Stimulated activated CD4-positive, alpha-beta T cell treated with anti-CD3 and anti-CD28 coated beads, Interleukin-4, amount 100 ng/mL, for 24 hours (primary cell): ENCODE measurements at places on chromosomes 2 and 18.

- peak; percentile 50 for DNase-seq
These were observed 10.7 kb downstream of the RPL31 start for GRCh38 chr2:101012706-101013181.

- no peak for DNase-seq
These were observed 260.6 kb downstream of the TWIST2 start for GRCh38 chr2:239108459-239108858.

GRCh38 chr2:68282811-68283418 lies 30.6 kb upstream of the PPP3R1 start:
- peak; percentile 15 for DNase-seq

DNA sequence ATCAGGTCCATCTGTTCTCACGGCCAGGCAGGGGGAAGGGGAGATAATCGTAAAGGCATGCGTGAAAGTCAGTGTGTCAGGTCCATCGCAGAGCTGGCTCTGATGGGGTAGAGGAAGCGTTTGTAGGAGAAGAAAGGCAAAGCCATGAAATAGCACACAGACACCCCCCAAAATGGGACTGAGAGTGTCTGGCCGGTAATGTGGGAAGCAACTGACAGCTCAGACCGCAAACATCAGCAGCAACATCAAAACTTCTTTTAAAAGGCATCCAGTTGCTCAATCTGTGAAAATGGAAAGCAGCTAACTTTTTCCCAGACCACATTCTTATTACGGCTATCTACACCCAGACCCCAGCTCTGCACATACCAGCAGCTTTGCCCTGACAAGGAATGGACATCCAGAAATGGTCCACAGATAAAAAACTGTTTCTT lies 232.6 kb downstream of the EN1 start:
- DNase-seq = no peak

GRCh38 chr2:3110994-3111666 lies 266.5 kb downstream of the EIPR1 start:
- DNase-seq = no peak

DNA sequence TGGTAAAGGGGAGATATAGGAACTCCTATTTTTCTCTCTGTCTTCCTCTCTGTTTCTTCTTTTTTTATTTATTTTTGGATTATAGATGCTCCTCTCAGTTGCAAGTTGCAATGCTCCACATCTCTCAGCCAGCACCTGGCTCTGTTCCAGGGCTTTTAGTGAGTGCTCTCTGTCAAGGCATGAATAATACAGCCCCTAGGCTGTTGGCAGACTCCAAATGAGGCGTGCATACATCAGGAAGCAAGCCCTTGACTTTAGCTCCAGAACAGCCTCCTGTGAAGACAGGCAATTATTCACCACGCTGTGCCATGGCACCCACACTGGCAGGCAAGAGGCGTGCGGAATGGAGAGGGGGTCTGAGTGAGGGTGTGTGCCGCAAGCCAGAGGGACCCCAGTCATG lies 228.1 kb upstream of the PXDN start:
- DNase-seq = no peak

GRCh38 chr18:10032331-10033015 lies 118.7 kb downstream of the VAPA start:
- no peak for DNase-seq

GRCh38 chr2:178756843-178757242 lies 50.4 kb downstream of the TTN start:
- DNase-seq = no peak

DNA sequence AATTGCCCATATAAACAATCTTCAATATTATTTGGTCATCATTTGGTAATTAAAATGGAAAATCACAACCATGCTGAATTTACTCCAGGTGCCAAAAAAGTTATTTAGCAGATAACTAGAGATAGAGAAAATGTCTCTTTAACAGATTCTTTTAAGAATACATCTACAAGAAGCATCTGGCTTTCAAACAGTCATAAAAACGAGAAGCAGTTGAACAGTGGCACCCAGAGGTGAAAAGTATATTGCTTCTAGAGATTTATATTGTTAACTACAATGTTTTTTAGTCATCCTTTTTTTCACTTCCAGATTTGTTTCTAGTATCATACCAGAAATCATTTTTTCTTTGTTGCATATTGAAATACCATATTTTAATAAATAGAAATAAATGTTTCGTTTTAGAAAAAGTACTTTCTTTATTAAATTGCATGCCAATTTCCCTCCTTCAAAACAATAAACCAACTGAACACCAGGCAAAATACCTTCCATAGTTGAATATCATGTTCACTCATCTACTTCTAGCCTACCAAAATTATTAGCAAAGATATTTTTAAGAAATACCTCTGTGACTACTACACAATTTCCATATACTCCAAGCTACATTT lies 65.4 kb upstream of the HNRNPA3 start:
- DNase-seq = peak; percentile 18

- DNase-seq = no peak
These were observed 123.1 kb downstream of the PRPF40A start for GRCh38 chr2:152594022-152594766.

DNA sequence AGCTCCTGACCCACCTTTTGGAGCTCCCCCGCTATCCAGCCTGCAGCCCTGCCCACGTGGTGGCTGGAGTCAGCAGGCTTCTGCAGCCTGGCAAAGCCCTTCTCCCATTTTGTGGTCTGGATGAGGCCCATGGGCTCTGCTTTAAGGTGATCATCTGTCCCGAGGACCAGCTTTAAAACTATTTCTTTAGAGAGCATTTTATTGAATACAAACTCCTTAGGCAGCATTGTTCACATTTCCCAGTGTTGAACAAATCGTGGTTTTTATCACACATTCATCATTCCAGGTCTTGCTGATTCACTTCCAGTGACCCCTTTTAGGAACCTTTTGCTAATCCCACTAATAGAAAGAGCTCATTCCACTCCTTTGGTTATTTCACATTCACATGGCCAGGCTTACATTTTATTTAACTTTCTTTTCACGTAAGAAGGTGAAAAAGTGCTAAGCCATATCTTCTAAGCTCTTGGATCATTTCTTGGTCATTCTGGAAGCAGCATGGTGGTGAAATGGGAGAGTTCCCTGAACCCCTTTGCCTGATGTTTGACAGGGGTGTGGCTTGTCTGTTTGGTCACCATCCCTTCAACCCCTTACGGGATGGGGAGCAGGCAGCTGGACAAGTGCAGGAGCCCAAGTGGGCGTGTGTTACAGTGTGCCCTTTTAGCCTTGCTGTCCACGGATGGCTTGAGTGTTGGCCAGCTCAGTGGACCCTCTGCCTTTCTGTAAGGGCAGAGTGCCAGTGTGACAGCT lies 80.4 kb upstream of the RAPGEF4 start:
- DNase-seq = no peak

DNA sequence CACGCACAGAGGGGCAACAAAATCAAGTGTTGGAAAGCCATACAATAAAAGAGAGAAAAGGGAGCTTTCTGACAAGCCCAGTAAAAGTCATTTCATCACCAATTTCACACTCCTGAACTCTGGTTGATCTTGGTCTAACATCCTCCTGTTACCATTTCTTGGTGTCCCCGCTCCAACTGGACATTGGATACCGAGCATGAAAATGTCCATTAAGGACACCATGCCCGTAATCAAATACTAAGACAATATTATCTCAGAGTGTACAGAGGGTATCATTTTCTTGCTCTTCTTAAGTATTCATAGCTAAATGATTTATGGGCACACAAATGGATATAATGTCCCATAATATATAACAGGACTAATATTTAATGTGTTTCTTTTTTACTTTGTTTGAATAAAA lies 218.9 kb downstream of the EPHA4 start:
- no peak for DNase-seq

GRCh38 chr2:2184549-2185249 lies 146.4 kb downstream of the MYT1L start:
- no peak for DNase-seq

GRCh38 chr18:50128506-50129271 lies 66.3 kb downstream of the MYO5B start:
- DNase-seq = no peak

DNA sequence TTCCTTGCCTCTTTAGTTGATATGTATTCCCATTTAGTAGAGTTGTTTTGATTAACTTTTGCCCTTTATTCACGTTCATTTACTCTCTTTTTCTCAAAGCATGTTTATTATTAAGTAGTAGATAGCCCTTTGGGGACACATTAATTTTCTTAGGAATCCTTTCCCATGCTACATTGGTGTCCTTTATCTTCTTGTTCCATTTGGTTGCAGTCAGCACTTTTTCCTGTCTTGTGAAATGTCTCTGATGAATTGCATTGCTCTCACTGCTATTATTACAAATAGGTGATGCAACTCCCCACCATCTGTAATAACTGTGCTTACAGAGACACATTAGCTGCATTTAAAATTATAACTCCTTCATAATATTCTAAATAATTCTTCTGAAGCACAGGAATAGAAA lies 428.5 kb upstream of the CNTNAP5 start:
- DNase-seq = no peak

DNA sequence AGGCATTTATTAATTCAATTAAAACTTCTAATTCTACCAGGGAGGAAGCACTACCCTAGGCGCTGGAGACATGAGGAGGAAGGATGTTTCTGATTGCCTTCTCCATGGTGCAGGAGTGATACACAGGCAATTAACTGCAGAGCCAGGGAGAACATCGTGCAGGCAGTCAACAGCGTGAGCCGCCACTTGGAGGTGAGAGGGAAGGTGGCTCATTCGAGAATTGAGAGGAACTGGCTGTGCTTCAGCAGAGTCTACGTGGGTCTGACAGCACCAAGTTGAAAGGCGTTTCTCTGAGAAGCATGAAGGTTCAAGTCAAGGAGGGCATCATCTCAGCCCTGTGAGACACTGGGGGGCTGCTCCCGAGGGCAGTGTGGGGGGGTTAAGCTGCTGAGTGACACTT lies 388.7 kb upstream of the MYT1L start:
- no peak for DNase-seq

DNA sequence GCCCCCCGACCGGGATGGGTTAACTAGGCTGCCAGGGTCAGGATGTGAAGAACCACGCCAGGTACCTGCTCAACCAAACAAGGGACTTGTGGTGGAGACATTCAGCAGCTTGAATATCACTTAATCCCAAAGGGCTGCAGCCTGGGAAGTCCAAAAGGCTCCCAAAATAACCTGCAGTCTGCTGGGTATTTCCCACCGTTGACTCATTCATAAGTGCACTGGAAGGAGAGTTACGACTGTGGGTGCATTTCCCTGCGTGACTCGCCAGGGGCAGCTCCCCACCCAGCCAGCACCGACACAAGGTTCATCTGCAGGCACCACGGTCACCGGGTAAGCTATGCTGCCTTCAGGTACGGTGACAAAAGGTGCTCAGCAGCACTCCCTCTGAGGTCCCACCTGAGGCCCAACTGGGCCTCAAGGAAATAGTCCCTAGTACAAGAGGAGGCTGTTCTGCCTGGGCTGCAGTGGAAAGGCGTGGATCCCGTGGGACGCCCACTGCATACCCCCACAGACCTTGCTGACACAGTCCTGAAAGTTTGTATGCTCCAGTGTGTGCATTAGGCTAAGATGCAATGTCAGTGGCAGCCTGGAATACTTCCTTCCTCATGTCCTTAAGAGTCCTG lies 86.5 kb downstream of the UXS1 start:
- DNase-seq = peak; percentile 62

DNA sequence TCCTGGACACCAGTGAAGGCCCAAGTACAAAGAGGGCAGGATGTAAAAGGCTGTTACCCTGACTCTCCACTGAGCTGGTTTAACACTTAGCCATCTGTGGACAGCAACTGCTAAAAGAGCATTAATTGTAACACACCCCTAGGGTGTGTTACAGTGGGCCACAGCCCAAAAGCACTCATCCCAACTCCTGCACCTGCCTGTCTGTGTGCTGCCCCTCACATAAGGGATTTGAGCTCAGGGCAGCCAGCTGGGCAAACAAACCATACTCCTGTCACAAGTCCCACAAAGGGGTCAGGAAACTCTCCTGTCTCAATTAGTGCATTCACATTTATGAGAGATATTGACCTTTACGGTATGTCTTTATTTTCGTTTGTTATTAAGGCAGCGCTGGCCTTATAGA lies 833.1 kb upstream of the NXPH2 start:
- DNase-seq = no peak

DNA sequence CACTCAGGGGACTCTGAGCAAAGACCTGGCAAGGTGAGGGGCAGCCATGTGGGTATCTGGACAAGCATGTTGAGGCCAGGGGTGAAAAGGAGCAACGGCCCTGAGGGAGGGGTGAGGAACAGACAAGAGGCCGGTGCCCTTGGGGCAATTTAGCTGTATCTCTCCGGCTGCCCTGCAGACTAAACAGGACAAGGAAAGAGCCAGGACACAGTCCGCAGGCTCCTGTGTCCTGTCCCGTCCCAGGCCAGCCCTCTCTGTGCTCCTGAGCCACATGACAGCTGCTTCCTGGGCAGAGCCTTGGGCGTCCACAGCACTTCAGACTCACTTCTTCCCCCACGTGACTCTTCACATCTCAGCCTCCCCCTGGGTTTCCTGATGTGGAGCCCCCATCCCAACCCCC lies 206.1 kb downstream of the KLHL29 start:
- DNase-seq = no peak

GRCh38 chr18:74284191-74284979 lies 7.4 kb downstream of the CYB5A start:
- DNase-seq = no peak

- DNase-seq = no peak
These were observed 55.3 kb upstream of the CSRNP3 start for GRCh38 chr2:165414187-165414586.

DNA sequence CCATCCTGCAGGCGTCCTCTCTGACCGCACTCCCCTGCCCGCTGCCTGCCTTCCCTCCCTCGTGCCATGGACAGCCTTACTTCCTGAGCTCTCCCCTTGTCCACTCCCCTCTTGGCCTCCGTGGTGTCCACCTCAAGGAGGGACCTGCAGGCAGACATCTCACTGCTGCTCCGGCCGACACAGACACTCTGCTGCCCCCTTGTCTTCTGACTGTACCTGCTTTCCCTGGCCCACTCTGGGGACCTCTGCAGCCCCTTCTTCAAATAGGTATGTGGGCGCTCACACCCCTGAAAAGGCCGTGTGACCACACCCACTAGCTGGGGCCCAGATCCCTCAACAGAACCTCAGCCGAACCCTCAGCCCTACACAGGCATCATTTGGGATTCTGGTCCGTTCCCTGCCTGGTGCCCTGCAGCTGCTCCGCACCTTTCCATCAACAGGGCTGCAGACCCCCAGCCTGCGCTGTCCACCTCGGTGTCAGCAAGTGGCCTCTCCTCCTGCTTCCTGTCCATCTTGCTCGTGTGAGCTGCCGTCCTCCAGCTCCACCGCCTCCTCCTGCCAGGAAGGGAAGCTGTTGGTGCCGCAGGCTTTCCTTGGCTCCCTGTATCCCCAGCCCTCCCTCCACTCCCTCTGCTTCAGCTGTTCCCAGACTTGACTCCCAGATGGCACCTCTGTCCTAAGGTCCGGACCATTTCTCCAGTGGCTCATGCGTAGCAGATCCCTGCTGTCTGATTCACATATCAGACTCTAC lies 94.1 kb downstream of the KLHL29 start:
- DNase-seq = no peak

GRCh38 chr2:8918412-8918811 lies 81.0 kb upstream of the KIDINS220 start:
- DNase-seq = no peak

- no peak for DNase-seq
These were observed 106.3 kb upstream of the TCF4 start for GRCh38 chr18:55694291-55694690.

GRCh38 chr2:239327536-239328350 lies 73.1 kb downstream of the HDAC4 start:
- DNase-seq = no peak
